NCI-H1694 (cell line): ENCODE measurements at places on chromosomes 4 and X.

- DNase-seq = peak; percentile 39
Measured at GRCh38 chr4:152454398-152455011, 81.4 kb downstream of the FBXW7 start.

- DNase-seq = no peak
Measured at GRCh38 chr4:134326866-134327265, 125.3 kb upstream of the PABPC4L start.

DNA sequence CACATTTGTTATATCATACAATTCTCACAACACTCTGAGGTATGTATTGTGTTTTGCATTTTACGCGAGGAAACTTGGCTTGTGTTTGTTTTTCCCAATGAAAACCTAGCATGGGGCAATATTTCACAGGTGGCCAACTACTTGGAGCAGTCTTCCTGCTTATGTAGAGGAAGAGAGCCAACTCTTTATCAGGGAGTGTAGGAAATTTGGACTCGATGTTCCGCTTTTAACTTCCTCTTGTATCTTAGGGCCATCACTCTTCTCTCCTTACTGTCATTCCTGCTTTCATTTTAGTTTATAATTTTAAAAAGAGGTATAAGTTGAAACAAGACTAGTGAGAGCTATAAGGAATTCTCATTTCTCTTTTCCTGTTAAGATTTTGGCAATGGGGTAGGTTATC, 107.7 kb upstream of the RPS6KA3 start:
- DNase-seq = no peak

GRCh38 chr4:185730387-185730786, 81.6 kb downstream of the SORBS2 start:
- no peak for DNase-seq

DNA sequence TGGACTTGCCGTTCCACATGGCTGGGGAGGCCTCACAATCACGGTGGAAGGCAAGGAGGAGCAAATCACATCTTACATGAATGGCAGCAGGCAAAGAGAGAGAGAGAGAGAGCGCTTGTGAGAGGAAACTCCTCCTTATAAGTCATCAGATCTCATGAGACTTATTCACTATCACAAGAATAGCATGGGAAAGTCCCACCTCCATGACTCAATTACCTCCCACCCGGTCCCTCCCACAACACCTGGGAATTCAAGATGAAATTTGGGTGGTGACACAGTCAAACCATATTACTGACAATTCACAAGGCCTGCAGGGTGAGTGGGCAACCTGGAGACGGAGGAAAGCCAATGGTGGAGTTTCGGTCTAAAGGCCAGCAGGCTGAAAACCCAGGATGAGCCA, 394.3 kb upstream of the TRAM1L1 start:
- no peak for DNase-seq

DNA sequence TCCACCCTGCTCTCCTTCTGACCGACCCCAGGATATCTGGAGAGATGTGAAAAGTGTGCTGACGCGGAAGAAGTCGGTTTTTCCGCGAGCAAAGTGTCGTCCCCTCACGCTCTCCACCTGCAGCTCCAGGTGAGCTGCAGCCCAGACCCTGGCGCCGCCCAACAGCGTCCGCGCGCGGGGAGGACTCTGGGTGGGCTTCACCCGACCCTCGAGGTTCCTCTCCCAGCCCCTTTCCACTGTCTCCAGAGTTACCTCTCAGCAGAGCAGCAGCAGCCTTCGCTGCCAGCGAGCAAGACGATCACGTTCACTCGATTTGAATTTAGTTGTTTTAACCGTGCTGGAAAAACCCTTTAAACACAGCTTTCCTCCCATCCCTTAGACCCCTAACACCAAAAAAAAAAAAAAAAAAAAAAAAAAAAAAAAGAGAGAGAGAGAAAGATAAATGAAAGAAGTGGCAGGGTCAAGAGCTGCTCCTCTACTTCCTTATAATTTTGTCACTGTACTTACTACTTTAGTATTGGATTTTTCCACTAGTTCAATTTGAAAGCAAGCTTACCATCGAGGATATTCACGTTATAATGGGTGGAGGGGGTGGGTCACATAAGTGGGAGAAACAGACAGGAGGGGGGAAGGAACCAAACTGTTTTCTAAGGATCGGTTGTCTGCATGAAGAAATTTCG, 758 bp upstream of the NR3C2 start:
- DNase-seq = no peak

DNA sequence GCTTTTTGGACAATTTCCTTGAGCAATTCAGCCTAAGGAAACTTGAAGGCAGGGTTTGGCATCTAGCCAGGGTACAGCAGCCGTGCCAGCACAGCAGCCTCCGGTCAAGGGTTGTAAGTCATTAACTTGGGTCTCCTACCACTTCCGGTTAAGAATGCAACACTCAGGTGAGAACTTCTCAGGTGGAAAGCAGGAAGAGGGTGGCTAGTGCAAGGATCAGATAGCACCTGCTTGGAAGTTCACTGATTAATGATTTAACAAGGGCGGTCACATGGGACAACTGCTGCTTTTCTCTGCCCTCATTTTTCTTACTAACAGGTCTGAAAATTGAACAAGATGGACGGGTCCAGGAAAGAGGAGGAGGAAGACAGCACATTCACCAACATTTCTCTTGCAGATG, 30.1 kb upstream of the SCOC start:
- no peak for DNase-seq

DNA sequence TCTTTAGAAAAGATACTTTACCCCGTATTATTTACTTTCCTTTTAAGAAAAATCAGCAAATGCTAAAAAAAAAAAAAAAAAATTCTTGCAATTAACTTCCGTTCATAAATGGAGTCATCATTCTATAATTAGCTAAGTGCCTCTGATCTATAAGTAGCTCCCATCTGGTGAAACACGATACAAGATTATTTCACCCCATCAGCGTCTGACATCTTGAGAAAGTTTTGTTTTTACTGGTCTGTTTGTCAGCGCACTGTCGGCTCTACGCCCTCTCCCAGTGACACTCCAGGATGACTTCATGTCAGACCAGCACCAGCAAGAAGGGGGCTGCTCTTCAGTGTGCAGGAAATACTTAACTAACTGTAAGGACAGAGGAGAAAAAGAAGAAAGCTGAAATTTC, 108.3 kb downstream of the AFAP1 start:
- DNase-seq = no peak

GRCh38 chrX:111868726-111869638, 7.0 kb upstream of the TRPC5OS start:
- DNase-seq = no peak

DNA sequence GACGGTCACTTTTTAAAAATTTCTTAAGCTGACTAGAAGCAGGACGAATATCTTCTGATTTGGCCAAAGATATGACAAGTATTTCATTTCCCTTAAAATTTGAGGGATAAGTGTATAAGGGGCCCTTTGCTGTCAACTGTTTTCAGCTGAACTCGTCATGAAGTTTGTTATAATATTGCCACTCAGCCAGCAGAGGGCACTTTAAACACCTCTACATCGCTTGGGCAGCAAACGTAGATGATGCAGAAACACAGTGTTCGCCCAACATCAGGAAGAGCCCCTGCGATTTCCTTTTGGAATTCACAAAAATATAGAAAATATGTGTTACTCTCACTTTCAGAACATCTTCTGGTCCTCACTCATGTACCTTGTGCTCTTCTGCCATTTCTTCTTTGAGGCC, 435.7 kb upstream of the FMR1 start:
- DNase-seq = peak; percentile 14

- no peak for DNase-seq
Measured at GRCh38 chrX:94123062-94123461, 449.1 kb downstream of the FAM133A start.

DNA sequence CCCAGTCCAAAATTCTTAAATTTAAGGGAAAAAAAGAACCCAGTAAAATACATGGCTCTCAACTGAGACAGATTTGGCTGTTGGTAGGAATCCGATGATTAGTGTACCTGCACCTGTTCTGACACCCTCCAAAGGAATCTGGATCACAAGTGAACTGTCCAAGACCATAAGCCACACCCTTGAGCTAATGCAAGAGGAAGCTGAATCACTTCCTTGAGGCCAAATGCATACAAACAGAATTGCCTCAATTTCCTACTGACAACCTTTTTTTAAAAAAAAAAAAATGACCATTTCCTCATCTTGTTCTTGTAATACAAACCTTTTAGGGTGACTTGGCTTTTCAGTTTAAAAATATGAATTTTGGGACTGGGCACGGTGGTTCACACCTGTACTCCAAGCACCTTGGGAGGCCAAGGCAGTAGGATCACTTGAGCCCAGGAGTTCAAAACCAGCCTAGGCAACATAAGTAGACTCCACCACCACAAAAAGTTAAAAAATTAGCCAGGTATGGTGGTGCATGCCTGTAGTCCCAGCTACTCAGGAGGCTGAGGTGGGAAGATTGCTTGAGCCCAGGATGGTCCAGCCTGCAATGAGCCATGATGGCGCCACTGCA, 10.7 kb upstream of the FBXL5 start:
- DNase-seq = no peak

- no peak for DNase-seq
Measured at GRCh38 chrX:623599-624315, 6.8 kb upstream of the SHOX start.

DNA sequence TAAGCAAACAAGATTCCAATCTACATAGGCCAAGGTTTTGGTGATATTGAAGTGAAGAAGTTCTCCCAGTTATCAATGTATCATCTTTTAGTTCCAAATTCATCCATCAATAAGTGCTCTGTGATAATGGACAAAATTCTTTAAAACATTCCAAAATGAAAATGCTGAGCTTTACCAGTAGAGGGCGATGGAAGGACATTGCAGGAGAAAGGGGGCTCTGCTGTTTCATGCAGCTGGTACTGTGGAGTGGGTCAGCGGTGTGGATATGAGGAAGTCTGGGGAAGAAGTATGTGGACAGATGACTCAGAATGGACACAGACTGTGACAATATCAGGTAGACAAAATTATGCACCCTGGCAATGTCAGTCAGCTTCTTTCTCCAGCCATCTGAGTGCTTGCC, 46.6 kb upstream of the HS6ST2 start:
- no peak for DNase-seq
